BJ (cell line): ENCODE measurements at places on chromosomes 5 and 9.

GRCh38 chr5:113166852-113167366 lies 190.3 kb downstream of the DCP2 start:
- no peak for DNase-seq

- no peak for DNase-seq
Measured at GRCh38 chr5:42242210-42242609, 181.0 kb upstream of the GHR start.

- no peak for DNase-seq
Measured at GRCh38 chr9:13898957-13899356, 415.0 kb downstream of the NFIB start.

- peak; percentile 49 for DNase-seq
Measured at GRCh38 chr5:141681695-141682641, at the start of gene ARAP3. ARAP3 (minus strand) TSS chr5:141682230; CDS start chr5:141680486, 1,744 bp downstream.

- no peak for DNase-seq
Measured at GRCh38 chr5:66769839-66770617, 173.8 kb downstream of the MAST4 start.

DNA sequence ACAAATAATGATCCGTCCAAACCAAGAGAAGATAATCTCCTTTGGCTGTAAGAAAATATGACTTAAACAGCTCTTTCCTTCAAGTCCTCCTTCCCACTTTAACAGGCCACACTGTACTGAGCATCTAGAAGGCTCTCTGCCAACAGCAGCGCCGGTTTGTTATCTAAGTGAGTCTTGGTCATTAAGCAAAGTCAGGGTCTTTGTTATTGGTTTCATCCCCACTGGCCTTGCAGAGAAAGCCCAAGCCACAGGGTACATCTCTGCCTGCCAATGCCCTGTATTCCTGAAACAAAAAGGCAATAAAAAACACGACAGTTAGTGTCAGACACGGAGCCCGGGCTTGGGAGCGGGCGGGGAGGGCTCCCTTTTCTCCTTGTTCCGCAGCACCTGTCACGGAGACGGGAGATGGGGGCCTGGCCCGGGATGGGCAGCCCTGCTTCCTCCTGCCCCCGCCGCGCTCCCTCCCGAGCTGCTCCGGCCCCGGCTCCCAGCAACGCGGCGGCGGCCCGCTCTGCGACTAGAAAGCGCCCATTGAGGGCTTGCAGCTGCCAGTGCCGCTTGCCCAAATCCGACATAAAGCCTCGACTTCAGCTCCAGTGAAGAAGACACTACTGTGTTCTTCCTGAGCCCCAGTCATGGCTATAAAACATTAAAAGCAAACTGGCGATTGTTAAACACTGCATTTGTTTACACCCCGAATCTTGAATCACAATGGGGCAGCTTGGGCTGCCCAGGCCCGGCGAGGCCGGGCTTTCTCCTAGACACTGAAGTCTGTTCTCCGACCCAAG lies 28.1 kb upstream of the PIK3R1 start:
- DNase-seq: no peak

- DNase-seq: no peak
Measured at GRCh38 chr9:1332156-1332555, 282.0 kb downstream of the DMRT2 start.

DNA sequence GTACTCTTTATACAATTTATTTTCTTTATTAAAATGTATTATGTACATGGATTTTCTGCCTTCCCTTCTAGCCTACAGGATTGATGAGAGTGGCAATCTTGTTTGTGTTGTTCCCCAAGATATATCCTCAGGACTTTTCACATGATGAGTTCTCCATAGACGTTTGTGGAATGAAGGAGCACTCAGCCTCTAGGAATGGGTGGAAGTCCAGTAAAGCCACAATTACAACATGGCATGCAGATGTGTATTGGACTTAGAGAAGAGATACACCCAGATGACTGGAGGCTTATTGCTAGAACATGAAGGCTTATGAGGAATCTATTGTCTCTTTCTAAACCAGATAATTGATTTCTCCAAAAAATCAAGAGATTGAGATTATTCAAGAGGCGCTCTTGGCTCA lies 8.2 kb upstream of the DOCK2 start:
- peak; percentile 76 for DNase-seq

DNA sequence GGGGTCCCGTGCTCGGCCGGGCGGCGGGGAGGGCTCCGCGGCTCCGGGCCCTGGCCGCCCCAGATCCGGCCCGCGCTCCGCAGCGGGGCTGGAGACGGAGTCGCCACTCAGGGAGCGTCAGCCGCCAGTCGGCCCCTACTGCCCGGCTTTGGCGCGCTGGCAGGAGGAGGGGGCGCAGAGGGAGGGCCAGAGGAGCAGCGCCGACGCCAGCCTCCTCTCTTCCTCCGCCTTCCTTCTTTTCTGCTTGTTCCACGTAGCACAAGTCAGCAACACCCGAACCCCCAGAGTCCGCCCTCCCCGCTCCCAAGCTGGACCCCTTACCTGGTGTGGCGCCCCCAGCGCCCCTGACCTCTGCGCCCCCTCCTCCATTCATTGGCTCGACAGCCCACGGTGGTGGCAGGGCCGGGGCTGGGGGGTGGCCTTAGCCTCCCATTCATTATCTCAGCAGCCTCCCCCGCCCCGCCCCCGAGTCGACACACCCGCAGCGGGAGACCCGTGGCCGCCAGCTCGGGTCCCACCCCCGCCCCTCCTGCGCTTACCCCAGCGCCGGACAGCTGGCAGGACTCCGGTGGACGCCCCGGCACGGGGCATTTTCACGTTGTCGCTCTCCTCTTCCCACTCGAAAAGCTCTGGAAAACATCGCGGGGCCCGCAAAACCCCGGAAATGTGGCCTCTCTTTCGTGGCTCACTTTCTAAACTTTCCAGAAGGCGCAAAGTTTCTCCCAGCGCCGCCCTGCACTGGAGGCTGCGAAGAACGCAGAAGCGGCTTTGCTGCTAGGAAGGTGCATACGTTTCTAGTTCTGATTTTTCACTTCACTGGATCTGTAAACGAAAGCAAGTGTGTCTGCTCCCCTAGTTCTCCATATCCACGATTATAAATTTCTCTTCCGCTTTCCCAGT lies at the start of gene LPAR1:
LPAR1 (minus strand) TSS at position 140 of the 900 bp plus-strand sequence. CDS start 66,353 bp downstream, outside the sequence.
- no peak for DNase-seq

DNA sequence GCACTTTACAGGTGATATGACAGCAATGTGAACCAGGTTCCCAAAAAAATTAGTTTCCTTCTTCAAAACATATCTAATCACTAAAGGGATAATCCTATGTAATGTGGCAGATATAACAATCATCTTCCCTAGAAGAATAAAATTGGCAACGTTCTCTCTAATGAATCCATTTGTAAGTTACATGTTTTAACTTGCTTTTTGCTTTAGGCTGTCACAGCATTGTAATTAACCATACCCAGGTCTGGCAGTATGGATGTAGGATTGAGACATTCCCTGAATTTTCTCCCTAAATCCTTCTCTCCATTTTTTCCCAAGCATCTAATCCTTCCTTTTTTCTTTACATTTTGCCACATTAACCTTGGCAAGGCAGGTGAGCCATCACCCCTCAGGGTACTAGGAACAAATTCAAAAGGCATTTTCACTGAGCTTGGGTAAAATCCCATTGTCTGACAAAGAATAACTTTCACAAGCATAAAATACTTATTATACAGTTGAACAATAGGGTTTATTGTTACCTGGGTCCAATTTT lies 548.3 kb downstream of the SEMA5A start:
- DNase-seq: no peak

DNA sequence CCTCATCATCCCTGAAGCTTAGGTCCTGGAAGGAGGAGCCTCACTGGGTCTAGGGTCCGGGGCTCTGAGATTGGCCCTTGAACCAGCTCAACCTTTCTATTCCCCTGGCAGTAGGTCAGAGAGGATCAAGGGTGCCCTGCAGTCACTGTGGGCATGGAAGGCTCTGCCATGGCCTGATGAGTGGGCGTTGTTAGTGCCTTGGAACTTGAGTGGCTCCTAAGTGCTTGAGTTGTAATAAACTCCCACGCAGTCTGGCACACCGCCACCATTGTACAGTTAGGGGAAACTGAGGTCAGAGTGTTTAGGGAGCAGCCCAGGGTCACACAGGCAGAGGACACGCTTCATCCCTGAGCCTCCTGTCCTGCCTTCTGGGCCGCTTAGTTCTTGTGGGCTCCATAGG lies 10.4 kb upstream of the SYNPO start:
- DNase-seq: no peak

DNA sequence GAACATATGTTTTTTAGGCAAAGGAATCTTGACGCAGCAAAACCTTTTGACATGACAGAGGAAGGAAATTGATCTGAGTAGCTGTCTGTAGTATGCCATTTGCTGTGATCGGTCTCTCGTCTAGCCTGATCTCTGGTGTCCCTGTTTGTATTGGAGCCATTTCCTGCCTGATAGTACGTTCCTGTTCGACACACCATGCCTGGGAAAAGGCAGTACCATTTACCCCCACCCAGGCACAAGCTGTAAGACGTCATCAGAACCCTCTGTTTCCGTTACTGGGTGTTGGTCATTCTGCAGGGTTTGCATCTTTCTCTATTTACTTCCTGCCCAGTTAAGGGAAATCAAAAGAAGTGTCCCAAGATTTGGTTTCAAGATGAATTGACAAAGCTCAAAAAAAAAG lies 129.7 kb downstream of the CEMIP2 start:
- DNase-seq: no peak

DNA sequence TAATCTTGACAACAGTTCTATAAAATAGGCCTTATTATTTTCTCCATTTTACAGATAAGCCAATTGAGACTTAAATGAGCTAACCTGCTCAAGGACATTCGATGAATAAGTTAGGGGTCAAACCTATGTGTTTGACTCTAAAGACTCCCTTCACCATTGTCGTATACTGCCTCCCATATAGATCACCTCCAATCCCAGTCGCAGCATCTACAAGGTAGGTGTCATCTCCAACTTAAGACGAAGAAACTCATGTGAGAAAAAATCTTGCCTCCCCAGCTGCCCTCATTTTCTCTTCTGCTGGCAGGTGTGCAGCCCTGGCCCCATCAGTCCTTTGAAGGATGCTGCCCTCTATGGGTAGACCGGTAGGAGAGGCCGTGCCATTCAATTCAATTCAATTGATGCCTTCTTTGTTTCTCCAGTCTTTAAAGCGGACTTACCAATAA lies 75.2 kb upstream of the SMARCA2 start:
- DNase-seq: no peak

GRCh38 chr5:38598296-38598993 lies 42.0 kb upstream of the LIFR start:
- no peak for DNase-seq

DNA sequence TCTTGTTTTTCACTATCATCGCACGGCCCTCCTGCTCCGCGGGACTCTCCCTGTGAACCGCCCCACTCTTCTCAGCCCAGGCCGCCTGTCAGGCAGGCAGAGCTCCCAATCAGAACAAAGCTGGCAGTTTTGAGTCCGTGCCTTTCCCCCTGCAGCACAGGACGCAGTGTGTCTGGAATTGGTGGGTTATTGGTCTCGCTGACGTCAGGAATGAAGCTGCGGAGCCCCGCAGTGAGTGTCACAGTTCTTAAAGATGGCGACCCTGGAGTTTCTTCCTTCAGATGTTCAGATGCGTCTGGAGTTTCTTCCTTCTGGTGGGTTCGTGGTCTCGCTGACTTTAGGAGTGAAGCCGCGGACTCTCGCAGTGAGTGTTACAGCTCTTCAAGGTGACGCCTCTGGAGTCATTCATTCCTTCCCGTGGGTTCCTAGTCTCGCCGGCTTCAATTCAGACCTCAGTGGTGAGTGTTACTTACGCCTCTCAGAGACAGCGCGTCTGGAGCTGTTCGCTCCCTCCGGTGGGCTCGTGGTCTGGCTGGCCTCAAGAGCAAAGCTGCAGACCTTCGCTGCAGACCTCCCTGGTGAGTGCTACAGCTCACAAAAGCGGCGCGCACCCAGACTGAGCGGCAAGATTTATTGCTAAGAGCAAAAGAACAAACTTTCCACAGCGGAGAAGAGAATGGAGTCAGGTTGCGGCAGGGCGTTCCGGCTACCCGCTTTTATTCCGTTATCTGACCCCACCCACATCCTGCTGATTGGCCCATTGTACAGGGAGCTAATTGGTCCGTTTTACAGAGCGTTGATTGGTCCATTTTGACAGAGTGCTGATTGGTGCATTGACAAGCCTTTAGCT lies 7.4 kb downstream of the ZDHHC11B start:
- DNase-seq: no peak

DNA sequence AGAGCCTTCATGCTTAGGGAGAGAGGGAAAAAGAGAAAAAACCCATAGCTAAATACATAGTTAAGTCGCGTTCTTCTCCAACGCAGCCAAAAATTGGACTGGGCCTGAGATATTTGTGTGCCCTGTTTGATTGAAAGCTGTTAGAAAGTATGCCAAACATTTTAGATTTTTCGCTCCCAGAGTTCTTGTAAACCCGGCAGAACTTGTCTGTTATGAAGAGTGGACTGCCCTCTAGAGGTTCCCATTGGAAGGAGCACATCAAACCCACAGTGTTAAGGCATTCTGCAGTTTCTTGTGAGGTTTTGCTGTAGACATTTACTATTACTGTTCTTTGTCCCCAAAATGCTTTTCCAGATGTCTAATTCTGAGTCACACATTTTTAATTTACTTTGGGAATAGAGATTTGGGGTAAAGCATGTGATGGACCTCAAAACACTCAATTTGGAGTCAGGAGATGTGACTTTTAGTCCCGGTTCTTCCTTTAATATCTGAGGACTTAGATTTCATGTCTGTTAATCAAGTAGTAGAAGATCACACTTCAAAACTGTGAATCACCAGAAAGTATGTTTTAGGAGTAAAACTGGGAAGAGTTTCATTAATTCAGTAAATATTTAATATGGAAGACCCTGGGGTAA lies 96.6 kb downstream of the PCSK1 start:
- peak; percentile 53 for DNase-seq

DNA sequence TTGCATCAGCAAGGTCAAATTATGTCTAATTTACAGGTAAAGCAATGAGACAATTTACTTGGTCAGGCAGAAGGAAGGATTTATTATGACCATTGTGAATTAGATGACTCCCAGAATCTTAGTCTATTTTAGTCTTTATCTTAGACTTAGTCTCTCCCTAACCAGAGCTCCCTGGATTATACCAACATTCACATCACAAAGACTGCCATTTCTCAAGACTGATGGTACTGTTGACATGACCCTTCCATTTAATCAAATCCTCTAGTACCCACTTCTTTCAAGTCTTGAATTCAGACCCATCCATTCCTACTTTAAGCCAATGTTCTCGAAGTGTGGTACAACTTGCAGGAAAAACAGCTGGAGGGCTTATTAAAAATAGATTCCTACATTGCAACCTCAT lies 257.0 kb downstream of the EFNA5 start:
- DNase-seq: no peak

- DNase-seq: no peak
Measured at GRCh38 chr5:146103594-146103993, 1.8 kb downstream of the PLAC8L1 start.

- no peak for DNase-seq
Measured at GRCh38 chr5:84085387-84086041, 299.2 kb downstream of the EDIL3 start.

GRCh38 chr5:55610542-55610941 lies 75.8 kb upstream of the PLPP1 start:
- DNase-seq: no peak

DNA sequence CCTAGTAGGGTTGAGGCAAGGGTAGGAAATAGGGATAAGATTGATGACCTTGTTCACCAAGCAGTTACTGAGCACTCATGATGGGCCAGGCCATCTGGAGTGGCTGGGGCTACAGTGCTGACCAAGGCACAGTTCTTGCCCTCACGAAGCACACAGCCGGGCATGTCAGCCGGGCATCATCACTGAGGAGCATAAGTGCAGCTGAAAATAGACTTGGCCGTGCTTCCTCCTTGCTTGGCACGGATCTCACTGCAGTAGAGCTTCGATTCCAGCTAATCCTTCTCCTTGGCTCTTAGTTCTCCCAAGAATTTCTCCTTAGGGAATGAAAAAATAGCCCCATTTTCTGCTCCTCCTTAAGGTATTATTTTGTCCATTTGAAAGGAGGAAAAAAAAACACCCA lies 116.6 kb downstream of the NMUR2 start:
- no peak for DNase-seq
